C1 segment of cervical spinal cord (tissue), 14 donors: ENCODE measurements at places on chromosomes 2 and 18.

DNA sequence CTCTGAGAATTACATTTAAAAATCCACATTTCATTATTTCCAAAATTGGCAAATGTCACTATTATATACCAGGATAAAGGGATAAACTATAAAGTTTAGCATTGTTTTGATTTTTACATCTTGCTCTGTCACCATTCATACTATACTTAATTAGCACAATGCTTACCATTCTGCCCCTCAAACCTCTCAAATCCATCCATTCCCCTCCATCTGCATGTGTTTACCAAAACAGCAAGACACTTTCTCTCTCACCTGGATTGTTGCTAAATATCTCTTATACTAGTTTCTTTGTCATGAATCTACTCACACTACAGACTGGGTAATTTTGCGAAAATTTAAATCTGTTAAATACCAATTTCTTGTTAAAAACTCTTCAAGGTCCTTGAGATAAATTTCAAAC, 496.1 kb downstream of the NR4A2 start:
- no peak for DNase-seq

DNA sequence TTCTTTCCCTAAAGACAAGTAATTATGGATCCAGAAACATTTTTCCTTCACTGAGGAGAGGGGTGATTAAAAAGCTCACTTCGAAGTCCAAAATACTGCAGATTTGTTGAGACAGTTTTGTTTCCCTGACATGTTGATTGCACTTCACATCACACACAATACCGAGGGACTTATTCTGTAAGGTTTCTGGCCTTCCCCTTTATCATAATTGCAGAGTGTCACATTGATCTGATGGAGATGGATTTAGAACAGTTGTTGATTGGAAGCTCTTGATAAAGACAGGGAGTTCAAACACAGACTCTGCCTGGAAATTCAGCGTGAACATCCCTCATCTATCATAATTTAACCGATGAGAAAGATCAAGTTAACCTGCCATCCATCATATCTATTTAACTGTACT, 163.6 kb downstream of the PTPRM start:
- DNase-seq = no peak

- no peak for DNase-seq
Observed at GRCh38 chr18:32358529-32358928, 112.2 kb downstream of the GAREM1 start.

DNA sequence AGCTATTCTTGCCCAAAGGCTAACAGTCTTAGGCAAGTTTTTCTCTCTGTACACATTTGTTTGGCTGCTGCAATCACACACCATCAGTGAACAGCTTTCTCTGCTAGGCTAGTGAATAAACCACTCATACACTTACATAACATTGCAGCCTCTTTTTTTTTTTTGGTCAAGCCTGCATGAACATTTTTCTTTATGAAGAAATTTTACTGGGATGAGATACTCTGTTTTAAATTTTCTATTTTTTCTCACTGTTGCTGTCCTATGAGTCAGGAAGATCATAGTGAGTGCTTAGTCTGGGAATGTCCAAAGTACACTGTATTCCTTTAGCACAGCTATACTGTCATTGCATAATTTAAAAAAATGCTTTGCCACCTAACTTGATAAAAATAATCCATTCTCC, 58.5 kb downstream of the ROCK1 start:
- DNase-seq = no peak

DNA sequence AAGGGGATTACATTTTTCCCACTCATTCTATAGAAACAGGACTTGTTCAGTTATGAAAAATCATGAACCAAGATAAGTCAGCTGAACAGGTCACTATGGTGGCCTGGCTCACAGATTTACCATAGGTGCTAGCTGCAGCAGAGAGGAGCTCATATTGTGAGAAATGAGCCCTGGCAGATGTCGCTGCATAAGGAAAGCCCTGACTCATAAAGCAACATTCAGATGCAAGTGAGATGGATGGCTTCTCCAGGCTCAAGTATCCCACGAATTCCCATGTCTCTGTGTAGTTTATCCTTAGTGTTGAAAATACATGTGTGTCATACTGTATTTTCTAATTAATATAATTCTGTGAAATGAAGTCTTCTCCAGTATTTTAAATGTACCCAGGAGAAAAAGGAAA, 115.0 kb upstream of the LHCGR start:
- DNase-seq = no peak

GRCh38 chr2:10091182-10091888, 11.1 kb upstream of the CYS1 start:
- DNase-seq = no peak

- DNase-seq = no peak
Observed at GRCh38 chr18:26656431-26656943, 108.1 kb upstream of the KCTD1 start.

DNA sequence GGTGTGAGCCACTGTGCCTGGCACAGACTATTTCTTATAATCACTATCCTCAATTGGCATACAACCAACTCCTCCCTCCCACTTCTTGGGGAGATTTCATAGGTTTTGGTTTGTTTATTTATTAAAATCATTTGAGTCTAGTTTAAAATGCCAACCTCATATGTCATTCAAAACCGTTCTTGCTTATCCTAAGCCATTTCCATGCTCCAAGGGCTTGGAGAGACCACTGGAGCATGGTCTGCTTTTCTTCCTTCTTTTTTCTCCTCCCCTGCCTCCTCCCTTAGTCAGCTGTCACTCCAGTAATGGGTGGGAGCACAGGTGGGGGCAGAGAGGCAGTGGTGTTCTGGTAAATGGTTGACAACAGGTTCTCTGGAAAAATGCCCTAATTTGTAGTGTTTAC, 20.4 kb upstream of the KCNS3 start:
- no peak for DNase-seq

- DNase-seq = no peak
Observed at GRCh38 chr18:62277045-62277444, 48.1 kb upstream of the TNFRSF11A start.

GRCh38 chr2:47257946-47258348, 102.8 kb upstream of the STPG4 start:
- no peak for DNase-seq

DNA sequence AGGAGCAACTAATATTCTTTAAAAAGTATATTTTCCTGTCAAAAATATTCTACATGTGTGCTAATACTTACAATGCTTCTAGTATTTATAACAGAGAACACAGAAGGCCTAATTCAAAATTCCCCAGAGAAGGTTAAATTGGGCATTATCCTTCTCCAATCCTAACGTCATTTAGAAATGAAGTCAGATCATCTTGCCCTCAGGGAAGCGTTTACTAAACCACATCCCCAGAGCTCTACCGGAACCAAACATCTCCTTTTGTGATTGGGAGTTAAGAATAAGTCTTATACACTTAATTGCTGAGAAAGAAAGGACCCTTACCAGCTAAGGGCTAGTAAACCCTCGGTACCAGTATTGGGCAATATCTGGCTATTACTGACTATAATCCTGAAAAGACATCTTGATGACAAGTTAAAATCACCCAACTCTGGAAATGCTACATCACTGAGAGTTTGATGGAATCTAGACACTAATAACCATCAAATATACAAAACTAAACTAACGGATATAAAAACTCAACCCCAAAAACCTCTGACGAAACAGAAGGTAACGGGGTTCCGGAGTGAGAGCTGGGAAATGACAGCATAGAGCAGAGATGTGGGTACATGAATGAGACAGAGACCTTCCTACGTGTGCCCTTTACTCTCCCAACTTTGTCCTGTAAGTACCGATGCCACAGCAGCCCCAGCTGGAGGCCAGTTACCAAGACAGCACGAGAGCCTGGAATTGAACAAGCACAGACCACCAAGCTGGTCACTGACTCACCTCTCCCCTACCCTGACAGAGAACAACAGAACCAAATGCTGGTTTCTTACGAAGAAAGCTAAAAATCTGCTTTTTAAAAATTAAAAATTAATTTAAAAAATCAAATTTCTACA, 35.0 kb downstream of the WDSUB1 start:
- DNase-seq = no peak

DNA sequence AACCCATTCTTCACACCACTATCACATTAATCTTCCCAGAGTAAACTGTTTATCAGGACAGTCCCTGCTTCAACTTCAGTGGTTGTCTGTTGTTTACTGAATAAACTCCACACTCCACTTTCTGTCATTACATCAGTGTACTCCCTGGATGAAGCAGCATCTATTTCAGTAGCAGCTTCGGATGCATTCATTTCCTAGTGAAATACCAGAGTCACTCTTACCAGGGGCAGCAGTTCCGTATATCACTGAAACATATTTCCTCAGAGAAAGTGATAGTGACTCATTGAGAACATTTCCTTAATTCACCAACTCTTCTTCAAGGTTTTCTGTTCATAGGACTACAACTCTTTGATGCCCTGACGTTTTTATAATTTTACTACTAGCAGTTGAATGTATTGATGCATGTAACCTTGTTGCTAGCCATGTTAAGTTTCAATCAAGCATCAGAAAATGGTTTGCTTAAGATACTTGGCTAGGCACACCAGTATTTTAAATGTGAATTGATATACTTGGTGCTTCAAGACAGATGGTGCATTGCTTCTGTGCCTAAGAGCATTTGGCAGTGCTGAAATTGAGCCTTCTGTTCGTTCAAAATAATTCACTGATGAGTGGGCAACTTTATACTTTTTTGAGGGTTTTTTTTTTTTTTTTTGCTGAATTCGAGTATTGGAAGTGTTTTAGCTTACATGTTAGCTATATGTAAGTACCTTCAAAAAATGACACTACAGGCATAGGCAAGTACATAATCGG, 92.3 kb downstream of the UBE2E3 start:
- no peak for DNase-seq

DNA sequence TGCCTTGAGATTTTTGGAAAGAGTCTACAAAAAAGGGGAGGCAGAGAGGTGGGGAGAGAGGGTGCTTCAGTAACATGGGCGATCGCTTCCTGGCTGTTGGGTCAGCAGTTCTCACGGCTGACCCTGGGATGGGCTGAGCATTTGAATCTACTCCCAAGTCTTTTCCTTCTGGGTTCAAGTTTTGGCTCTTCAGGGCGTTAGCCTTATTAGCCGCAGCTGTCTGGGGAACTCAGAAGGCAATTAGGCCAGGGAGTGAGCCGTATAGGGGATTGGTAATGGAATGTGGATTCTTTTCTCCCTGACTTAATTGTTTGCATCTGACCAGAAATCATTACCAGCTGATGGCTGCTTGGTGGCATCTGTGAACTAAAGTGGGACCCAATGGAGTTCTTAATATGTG, 250.5 kb upstream of the SKOR2 start:
- DNase-seq = no peak

DNA sequence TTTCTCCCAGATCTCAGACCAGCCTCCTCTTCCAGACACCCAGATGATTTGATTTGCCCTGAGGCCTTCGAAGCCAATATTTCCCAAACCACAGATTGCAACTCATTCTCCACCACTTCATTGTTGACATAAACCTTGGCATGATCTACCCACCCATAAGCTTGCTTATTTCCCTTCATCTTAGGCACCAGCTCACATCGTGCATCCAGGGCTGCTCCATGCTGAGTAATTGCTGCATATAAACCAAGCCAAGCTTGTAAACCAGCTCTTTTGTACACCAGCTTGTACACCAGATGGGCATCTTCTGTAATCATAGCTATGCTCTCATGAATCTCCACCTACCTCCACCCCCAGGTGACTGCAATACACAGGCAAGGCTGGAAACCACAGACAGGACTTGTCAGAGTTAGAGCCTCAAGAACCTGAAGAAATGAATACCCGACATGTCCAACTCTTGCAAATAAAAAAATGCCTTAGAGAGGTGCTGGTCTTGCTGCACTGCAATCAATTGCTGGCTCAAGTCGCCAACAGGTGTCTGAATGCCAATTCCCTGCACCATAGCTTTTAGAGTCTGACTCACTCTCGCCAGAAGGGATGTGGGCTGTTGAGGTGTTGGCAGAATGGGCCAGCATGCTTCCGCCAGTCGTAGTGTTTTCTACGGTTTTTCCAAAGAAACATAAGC, 31.5 kb downstream of the TRABD2A start:
- no peak for DNase-seq

GRCh38 chr2:38440655-38441054, 63.6 kb upstream of the ATL2 start:
- DNase-seq = no peak

DNA sequence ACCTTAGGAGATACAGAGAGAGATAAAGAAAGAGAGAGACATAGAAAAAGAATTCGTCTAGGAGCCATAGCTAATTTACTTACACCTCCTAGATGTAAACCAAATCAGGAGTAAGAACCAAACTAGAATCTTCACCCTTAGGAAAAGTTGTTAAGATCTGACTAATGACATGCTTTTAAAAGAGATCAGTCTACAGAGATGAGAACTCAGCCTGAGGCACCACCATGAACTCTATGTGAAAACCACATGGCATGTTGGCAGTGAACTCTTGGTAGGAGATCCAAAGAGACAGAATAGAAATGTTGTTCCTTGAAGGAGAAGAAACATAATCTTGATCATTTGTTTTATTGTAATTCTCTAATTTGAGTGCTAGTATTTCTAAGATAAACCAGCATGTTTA, 585.4 kb upstream of the ID2 start:
- no peak for DNase-seq
